ENCODE measurements at places on chromosomes 12 and 14. TPM values are rescaled to one million over a fixed set of nuclear protein-coding genes. Genes with fewer than 3 reads are reported as not detected.
A peak's percentile ranks its signal among the peaks of the same experiment; 100 is the strongest.

- DNase-seq: no peak
Measured at GRCh38 chr12:71787580-71787979, 32.9 kb downstream of the RAB21 start.

GRCh38 chr12:120110550-120111501, 5.7 kb downstream of the RAB35 start:
- peak; percentile 83 for DNase-seq

DNA sequence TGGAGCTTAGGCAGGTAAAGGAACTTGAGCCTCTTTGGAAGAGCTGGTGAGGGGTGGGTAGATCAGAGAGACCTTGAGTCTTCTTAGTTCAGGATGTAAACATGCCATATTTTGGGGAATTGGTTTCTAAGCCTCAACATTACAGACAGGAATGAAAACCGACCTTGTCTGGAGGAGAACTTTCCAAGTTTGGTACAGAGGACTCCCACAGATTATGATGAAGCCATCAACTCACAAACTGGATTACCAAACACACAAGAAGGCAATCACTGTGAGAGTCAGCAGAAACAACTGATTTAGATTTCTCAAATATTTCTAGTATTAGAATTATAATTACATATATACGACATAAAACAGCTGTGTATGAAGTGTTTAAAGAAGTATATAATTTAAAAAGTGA, 22.3 kb upstream of the AMN1 start:
- DNase-seq: no peak

DNA sequence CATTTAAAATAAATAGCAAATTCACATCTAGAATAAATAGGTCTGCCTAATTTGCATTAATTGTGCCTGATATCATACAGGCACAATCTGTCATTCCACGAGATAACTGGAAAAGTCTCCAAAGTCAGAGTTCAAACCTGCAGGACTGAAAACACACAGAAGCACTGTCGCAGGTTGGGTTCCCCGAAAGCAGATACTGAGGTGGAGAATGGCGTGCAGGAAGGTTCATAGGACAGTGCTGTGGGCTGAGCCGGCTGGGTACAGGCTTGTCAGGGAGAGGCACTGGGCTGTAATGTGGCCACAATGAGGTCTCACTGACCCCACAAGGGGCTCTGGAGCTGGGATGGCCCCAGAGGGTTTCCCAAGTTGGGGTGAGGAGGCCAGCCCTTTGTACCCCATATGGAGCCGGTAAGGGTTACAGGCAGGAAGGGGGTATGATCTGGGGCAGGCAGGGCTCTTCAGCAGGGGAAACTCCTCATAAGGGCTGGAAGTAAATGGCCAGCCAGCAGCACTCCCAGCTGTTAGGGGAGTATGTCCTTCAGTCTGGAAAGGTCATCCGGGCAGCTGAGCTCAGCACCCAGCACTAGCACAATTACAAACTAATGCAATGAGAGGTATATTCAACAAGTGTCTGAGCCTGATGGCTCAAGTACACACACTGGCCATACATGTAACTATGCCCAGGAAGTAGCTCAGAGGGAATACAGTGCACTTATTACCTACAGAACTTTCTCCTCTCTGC, 68.5 kb downstream of the NT5DC3 start:
- no peak for DNase-seq

DNA sequence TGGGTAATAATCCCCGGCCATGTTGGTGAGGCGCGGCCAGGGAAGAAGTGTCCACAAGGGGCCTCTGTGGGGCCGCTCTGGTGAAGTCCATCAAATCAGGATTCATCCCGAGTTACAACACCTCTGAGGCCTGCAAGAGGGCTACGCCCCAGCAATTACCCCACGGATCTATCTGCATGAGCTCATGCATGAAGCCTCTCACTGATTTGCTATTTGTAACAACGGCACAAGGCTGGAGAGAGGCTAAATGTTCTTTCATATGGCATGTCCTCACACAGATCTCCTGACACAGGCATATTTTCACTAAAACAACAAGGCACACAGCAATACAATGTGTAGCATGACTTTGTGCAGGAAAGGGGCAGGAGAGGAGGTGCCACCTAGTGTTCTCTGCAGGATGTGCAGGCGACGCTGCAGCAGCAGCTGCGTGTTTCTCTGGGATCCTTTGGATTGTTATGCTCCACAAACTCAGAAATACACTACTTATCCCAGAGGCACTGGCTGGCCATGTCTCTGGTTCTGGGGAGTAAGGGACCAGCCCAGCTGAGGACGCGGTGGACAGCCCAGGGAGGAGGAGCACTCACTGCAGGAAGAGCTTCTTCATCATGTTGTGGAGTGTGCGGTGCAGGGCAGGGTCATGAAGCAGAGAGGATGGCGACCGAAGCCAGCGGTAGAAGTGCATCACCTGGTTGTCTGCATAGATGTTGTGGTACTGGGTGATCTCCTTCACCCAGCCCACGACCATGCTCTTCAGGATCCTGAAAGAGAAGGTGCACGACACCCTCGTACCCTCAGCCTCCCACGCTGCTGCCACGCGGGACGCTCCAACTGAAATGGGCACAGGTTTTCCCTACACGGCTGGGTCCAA, 20.2 kb downstream of the P2RX2 start:
- DNase-seq: peak; percentile 84

DNAI7 gene
- 1.9 TPM for total RNA-seq

DNA sequence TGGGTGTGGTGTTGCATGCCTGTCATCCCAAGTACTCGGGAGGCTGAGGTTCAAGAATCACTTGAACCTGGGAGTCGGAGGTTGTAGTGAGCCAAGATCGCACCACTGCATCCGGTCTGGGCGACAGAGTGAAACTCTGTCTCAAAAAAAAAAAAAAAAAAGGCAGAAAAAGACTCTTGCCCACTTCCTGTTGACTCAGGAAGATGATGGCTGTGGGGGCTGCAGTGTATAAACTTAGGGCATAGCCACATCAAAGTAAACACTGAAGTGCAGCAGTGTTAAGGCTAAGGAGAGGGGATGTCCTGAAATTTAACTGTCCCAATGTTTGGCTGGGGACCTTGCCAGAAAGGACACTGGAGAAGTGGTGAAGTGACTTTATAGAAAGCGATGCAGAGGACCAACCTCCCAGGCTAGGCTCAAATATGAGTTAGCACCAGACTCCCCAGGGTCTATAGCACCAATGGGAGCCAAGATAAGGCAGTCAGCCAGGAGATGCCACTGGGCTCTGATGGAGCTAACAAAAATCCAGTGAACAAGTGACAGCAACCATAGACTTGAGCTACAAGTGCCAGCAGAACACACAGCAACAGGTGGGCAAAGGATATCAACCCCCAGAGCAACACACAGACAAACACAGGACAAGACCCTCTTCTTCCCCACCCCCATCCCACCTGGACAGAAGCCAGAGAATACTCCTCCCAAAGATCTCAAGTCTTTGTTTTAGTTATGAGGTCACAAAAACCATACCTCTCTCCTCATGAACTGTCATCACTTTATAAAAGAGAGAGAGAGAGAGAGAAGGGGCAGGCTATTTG, 28.0 kb downstream of the NELL2 start:
- no peak for DNase-seq

DNA sequence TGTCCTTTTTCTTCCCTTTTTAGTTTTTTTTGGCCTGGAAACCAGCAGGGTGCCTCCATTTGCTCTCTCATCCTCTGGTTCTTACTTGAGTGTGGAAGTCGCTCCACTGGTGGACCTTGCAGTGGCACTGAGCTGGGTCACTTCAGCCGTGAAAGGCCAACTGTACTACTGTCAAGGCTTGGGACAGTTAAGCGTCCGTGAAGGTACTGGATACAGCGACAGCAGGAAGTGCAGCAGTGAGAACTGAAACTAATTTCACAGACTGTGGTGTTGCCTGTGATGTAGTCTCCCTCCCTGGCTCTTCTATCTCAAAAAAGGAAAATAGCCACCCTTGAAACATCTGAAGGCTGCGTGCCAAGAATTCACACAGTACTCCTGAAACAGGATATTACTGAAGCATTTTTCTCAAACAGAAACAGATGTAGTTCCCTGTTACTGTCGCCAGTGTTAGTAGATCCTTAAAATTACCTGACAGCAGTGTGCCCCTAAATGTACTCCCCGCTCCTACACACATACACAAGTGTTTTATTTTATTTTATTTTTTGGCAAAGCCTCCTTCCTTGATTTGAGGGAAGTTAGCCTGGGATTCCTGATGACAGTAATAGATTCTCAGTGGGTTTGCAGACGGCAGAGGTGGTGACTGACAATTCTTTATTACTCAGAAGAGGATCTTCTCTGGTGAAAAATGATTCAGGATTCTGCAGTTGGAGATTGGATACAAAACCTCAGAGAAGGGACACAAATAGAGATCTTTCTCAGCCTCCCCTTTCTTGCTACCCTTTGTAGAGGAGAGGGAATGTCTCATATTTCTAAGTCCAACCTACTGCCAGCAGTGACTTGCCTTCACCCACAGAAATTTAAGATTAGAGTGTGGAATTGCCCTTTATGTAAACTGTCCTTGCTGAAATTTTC, 4.4 kb downstream of the SUSD6 start:
- DNase-seq: no peak

DNA sequence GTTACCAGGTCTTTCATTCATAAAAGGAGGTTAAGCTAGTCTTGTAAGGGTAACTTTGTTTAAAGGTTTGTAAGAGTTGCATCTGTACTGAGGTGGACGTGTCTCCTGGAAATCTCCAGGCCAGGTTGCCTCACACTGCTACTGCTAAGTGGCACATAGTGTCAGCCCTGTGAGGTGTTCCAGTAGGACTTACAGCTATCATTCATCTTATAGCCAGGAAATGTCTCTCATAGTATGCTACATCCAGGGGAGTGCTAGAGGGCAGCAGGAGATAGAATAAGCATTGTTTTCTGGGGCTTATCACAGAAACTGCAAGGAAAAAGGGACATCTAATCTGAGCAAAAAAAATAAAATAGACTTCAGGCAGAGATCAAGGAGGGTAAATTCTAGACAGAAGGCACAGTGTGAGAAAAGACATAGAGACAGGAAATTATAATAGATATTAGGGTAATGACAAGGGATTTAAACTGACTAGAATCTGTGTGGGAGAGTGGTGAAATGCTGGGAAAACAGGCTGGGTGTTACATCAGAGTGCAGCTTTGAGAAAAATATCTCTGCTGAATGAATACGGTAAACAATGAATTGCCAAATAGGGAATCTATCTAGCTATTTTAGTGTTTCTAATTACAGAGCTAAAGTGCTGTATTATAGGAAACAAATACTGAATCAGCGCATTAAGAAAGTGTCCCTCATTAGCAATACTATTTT, 205.1 kb upstream of the ABCD2 start:
- DNase-seq: no peak

DNA sequence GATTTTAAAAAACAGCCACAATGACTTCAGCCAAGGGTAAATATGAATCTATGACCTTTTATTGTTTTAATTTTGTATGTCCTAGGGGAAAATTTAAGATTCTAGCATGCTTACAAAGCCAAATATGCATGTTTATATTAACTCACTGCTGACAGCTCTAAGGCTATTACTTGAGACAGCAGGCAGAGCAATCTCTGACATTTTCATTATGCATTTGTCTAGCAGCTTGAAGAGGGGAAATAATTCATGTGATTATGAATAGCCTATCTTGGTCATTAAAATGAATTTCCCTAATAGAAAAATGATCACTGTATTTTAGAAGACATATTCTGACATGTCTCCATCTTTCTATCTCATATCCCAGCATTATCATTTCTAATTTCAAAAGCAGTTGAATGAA, 46.6 kb upstream of the HELB start:
- DNase-seq: no peak

MOAP1 gene
- total RNA-seq: 15.8 TPM

DNA sequence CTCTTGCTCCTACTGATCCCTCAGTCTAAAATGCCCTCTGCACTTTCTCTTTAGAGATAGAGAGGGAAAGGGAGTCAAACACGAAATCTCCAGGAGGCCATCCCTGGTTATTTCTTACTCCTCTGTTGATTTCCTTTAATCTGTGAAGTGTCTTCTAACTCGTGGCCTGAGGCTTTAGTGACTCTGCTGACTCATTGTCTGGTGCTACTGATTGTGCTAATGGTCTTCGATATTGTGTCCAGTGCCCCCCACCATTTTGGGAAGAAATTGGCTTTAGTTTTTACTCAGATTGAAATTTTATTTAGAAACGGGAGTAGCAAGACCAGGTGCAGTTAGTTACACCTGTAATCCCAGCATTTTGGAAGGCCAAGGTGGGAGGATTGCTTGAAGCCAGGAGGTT, 839 bp downstream of the CLEC9A start:
- no peak for DNase-seq

RAD51AP1 gene
- total RNA-seq: 58.3 TPM

DNA sequence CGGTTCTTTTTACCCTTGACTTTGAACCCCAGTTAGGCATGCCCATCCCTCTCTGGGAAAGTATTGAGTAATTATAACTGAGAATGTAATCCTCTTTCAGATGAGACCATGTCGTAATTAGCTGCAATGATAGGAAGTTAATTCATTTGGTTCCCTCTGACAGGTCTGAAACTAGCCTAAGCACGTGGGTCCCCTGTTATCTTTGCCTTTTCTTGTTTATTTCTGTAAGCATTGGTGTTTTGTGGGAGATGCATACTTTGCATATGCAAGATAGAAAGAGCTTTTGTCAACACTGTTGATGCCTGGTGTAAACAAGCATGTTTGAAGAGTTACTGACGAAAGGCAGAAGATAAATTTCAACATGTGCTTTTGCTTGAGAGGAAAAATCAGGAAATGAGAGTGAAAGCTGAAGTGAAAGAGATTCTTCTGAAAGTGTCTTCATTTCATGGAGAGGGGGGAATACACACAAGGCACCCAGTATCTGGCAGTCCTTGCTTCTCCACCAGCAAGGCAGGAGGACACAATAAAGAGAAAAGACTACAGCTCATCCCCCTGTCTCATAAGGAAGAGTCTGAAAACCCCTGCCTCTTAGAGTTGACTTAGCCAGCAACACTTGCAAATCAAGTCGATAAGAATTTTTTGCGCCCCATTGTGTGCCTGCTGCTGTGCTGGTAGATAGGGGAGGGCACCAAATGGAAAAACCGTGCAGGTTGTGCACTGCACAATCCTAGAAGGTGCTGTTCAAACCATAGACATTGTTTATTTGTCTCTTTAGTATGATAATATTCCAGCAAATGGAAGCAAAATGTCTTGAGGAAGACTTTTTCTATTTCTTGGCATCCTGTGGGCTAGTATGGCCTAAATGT, 77.8 kb downstream of the SLC24A4 start:
- DNase-seq: no peak

DNA sequence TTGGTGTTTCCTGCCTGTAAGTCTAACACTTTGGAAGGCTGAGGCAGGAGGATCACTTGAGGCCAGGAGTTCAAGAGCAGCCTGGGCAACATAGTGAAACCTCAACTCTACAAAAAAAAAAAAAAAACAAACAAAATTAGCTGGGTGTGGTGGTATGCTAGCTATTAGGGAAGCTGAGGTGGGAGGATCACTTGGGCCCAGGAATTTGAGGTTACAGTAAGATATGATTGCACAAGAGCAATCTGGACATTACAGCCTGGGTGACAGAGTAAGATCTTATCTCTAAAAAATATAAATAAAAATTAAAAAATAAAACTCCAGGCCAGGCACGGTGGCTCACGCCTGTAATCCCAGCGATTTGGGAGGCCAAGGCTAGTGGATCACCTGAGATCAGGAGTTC, 39.8 kb upstream of the CMKLR1 start:
- DNase-seq: no peak

CPNE6 gene
- total RNA-seq: not detected
